ENCODE measurements at places on chromosomes 16 and 17.

DNA sequence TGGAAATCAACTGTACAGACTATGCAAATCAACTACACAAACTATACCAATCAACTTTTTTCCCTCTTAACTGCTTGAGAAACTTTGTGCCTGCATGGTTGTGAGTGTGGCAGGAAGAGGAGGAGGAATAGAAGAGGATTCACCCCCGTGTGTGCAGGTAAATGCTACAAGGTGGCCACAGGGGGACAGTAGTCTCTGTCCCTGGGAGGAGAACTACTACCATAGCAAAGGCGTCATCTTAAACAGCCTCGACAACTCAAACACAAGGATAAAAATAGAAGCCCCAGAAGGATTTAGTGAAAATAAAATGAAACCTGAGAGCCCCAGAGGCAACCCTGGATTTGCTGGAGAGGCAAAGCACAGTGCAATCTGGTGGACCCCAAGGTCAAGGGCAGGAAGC, 199.5 kb upstream of the DYNLRB2 start:
- no peak for DNase-seq

- no peak for DNase-seq
Measured at GRCh38 chr17:71004413-71004812, 835.1 kb downstream of the KCNJ2 start.

DNA sequence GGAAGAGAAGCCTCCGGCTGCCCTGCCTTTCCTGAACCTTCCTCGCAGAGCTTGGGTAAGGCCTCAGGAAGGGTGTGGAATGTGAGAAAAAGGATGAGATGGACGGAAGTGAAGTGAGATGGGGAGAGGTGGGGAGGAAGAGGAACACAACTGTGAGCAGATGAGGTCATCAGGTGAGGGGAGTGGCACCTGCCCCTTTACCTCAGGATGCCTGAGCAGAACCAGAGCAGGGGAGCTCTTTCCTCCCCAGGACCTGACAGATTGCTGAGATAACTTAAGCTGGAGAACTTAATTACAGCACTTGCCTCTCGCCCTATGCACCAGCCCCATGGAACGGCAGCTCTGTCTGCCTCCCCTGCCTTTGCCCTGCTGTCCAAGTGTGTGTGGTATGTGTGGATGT, 29.8 kb downstream of the TMEM132E start:
- no peak for DNase-seq

DNA sequence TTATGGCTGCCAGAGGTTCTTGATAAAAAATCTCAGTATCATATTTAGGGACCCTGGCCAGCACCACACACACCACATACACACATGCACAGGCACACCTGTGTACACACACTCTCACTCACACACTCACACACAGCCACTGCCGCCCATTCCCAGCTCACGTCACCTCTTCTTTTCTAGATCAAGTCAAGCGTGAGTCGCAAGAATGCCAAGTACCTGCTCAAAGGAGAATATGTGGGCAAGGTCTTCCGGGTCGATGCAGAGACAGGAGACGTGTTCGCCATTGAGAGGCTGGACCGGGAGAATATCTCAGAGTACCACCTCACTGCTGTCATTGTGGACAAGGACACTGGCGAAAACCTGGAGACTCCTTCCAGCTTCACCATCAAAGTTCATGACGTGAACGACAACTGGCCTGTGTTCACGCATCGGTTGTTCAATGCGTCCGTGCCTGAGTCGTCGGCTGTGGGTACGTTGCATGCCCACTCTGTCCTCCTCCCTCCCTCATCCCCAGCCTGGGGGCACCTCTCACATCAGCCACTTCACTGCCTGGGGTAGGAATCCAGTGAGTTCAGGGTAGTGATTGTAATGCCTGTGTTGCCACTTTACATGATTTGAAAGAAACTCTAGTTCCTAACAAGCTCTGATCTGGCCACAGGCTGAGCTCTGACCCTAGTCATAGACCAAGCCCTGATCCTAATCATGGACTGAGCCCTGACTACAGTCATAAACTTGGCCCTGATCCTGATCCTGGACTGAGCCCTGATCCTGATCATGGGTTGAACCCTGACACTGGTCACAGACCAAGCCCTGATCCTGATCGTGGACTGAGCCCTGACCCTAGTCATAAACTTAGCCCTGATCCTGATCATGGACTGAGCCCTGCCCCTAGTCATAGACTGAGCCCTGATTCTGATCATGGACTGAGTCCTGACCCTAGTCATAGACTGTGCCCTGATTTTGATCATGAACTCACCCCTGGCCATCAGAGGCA, 20.4 kb downstream of the CDH5 start:
- no peak for DNase-seq

DNA sequence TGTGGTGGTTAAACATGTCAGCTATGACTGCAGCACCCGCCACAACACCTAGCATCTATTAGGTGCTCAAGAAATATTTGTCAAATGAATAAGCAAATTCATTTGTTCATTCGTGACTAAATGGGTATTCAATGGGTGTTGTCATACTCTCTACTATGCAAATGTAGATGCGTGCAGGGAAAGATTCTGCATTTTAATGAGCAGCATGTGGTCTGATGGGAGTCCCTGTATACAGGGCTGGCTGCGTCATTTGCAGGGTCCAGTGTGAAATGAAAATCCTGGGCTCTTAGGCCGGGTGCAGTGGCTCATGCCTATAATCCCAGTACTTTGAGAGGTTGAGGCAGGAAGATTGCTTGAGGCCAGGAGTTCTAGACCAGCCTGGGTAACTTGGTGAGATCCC, 97.5 kb downstream of the CACNG3 start:
- DNase-seq: no peak

- no peak for DNase-seq
Measured at GRCh38 chr17:42657824-42658588, 1.1 kb upstream of the TUBG2 start.

DNA sequence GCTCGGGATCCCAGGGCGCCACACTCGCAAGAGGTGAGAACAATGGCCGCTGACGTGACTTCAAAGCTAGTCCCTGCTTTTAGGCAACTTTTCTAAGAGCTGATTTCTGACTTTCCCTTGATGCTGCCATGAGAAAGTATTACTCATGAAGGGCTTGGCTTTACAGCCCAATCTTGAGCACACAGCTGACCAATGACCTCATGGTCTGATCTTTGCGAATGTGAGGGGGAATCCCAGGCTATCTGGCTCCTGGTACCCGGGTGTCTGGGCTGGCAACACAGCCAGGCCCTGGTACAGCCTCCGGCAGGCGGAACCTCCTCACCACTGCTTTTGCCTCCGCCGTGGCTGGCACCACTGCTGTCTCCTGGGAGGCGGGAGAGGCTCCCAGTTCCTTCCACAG, 17.5 kb downstream of the NDUFAF8 start:
- peak; percentile 50 for DNase-seq

DNA sequence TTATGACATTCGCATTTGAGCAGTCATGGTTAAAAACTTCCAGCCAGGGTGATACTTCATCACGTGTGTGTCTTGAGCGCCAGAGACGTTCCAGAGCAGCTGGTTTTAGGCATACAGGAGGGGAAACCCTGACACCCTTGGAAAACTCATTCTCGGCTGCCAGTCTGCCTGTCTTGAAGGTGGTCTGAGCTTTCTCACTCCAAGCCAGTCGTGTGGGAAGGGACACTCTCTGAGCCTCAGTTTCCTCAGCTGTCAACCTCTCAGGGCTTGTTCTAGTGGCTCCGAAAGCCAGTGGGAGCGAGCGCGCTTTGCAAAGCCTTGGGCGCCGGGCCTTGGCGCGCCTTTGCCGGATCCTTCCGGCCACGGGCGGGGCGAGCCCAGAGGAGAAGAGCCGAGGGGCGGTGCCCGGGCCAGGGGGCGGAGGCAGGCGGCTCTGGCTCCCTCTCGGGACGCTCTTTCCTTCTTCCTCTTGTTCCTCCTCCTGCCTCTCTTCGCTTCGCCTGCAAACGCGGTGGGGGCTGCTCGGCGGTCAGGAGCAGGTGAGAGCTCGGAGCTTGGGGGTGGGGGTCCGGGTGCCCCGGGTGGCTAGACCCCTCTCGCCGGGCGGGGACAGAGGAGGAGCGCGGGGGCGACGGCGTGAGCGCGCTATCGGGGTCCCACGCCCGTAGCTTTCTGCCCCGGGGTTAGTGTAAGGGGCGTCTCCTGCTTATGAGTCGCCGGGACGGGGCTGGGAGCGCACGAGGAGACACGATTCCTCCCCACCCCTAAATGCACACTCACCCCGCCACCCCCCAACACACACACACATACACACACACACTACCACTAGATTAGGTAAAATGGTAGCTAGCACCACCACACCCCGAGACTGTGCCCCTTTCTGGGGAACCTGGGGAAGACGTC, at the start of gene LDAF1:
Gene LDAF1 (plus strand): TSS at position 467 of the 903 bp plus-strand sequence. CDS start 2,509 bp downstream, outside the sequence.
- no peak for DNase-seq

DNA sequence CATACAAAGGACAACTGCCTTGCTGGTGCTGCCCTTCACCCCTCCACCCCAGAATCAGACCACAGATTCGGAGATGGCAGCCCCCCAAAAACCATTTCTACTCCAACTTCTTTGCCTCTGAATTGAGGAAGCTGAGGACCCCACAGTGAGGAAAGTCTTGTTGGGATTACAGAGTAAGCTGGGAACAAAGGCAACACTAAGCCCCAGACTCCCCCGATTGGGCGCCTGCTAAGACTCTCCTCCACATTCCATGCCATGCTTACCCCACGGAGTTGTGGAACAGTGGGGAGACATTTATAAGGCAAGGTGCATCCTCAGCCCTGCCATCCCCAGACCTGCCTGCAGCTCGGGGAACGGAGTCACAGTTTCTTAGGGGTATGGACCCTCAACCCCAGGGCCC, 1.9 kb downstream of the GIT1 start:
- no peak for DNase-seq

GRCh38 chr16:9578459-9578858, 487.0 kb downstream of the HAPSTR1 start:
- no peak for DNase-seq

DNA sequence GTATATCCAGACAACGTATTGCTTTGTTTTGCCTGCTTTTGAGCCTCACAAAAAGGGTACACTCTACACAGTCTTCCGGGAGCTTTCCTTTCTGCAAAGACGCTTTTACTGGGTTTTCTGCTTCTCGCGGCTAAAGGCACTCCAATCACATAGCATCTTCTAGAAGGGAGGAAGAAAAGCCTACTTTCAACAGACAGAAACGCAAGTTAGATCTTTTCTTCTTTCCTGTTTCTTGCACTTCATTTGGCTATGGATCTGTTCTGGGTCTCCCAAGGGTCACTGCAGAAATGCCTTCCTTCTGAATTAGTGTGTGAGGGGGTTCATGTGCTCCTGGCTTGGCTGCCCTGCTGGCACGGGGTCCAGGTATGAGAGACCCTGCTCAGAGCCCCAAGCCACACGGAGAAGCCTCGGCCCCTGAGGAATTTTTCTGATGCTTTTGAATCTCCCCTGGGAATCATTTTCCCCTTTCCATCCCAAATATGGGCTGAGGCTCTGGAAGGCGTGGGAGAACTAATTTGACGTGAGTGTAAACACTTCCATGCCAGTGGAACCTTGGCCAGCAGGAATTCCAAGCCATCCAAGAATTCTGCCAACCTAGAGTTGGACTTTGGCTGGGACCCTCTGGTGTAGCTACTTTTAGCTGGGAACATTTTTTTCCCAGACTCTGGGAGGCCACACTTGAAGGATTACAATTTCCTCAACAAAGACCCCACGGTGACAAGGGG, 49.6 kb upstream of the NKD1 start:
- no peak for DNase-seq

DNA sequence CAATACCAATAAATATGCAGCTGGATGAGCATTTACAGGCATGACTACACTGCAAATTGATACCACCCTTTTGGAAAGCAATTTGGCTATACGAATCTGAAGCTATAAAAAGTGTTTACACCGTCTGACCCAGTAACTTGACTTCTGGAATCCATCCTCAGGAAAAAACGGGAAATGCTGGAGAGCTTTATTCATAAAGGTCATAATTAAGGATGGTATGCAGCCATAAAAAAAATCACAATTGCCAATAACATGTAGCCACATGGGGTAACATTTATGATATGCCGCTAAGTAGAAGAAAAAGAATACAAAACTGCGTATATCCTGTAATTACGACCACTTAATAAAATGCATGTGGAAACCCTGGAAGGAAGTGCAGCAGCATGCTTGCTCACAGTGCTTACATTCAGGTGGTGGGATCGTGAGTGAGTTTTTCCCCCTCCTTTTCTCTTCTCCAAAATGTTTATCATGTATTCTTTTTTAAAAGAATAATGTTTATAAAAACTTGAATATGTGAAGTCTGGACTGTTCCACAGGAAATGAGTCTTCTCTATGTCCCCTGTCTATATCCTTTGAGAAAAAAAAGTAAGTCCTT, 34.2 kb downstream of the COPRS start:
- no peak for DNase-seq

- DNase-seq: no peak
Measured at GRCh38 chr17:81859906-81860755, at the start of gene P4HB. Gene P4HB (minus strand): TSS chr17:81860535. CDS start chr17:81860471, 64 bp downstream.

DNA sequence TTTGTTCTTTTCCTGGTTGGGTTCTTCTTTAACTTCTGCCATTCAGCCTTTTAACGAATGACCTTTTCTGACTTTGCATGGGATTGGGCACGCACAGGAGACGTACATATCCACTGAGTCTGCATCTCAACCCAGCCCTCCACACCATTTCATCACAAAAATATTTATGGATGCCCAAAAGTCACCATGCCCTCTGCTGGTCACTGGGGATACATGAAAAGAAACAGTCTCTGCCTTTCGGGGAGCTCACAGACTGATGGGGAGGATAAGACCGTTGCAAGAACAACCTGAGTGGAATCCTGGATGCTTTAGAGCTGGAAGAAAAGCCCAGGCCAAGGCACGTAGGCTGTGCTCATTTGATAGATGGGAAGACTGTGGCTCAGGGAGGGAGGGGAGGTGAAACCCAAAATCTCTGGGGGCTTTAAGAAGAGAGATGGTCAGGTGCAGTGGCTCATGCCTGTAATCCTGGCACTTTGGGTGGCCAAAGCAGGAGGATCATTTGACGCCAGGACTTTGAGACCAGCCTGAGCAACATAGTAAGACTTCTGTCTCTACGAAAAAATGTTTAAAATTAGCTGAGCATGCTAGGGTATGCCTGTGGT, 7.9 kb upstream of the MT2A start:
- no peak for DNase-seq

Measured in epithelial cell of proximal tubule (primary cell).